ENCODE measurements at places on chromosomes 7 and 10. TPM values are rescaled to one million over a fixed set of nuclear protein-coding genes. Genes with fewer than 3 reads are reported as not detected.

IKZF1 gene
- total RNA-seq: not detected

WEE2 gene
- not detected for total RNA-seq

HOXA6 gene
- total RNA-seq: 3.6 TPM

C10orf105 gene
- total RNA-seq: under 0.01 TPM

SUN3 gene
- total RNA-seq: not detected

OPALIN gene
- total RNA-seq: not detected

KIAA1549 gene
- total RNA-seq: 0.77 TPM

GDF10 gene
- total RNA-seq: 25.1 TPM

ATOH7 gene
- total RNA-seq: not detected

NKX2-3 gene
- not detected for total RNA-seq
